ENCODE measurements at places on chromosomes 4 and X.

GRCh38 chr4:139686988-139687387 lies 21.4 kb downstream of the MGST2 start:
- no peak for DNase-seq

DNA sequence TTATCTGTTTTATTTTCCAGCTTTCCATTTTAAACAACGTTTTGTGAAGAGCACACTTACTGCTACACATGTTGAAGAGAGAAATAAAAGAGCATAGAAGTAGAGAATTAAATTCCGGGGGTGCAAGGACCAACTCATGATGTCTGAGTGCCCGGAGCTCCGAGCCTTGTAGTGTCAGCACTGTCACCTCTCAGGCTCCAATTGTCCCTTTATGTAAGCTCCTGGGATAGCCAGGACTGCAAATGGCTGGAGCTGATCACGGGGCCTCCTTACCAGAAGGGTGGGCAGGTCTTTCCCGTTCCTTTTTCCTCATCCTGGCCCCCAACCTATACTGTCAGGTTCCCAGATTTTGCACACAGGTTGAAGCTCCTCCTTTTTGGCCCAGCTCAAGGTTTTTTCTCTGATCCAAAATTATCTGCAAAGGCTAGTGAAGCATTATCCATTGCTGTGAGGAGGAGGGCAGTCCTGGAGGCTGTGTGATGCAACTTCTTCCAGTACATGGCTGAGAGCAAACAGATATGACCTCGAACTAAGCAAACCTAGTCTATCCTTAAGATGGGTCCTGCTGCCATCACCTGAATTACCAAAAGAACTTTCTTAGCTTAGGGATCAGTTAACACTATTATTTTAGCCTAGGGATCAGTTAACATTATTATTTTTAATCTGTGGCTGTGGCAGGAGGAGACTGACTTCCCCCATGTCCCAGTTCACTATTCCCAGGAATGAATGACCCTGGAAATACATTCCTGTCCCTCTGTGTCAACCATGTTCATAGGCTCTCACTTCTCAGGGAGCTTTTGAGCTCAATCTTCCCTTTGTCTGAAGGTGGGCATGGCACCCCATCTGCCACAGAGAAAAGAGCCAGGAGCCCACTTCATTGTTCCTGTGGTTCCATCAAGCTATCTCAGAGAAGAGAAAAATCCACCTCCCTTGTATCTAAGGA lies at the start of gene FGG:
FGG (minus strand) TSS at position 185 of the 943 bp plus-strand sequence; CDS start at position 138, 47 bp downstream.
- DNase-seq: no peak

- no peak for DNase-seq
Observed at GRCh38 chr4:160928482-160928881, 1235.3 kb downstream of the FSTL5 start.

GRCh38 chr4:89114100-89114499 lies 2.8 kb downstream of the TIGD2 start:
- DNase-seq: no peak

All from NCI-H446 (cell line).